IMR-90 (cell line): ENCODE measurements at places on chromosomes 6 and 20.

- peak; percentile 8 for DNase-seq
Observed at GRCh38 chr6:9647071-9647445, 767.8 kb downstream of the TFAP2A start.

DNA sequence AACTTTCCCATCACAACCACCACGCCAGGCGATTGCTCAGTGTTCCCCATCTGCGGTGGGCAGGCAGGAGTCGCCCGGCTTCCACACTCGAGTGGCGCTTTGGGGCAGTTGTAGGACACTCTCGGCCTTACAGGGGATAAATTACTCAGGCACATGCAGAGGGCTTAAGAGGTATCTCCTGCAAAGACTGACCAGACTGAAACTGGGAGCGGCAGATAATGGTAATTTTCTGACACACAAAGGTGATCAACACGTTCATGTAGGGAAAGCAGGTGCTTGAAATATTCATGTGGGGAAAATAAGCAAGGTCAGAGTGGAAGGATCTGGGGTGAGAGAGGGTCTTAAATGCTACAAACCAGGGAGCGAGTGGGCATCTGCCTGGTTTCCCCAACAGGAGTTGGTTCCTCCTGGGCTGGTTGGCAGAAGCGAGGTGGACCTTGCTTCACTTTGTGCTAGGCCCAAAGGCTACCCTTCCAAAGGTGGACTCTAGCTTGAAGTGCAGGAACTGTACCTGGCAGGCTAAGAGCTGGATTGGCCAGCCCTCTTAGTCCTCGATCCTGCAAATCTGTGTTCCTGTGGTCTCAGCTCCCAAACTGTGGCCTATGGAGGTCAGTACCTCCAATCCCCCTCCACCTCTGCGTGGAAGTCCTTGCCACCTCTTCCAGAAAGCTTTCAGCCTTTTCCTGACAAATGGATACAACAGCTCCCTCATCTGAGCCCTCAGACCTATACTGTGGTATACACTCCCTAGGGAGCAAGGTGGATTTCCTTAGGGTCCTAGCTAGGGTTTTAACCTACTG is 16.7 kb downstream of the PLAGL2 start:
- no peak for DNase-seq

GRCh38 chr20:32387252-32387651 is 29.1 kb downstream of the ASXL1 start:
- DNase-seq: peak; percentile 40

DNA sequence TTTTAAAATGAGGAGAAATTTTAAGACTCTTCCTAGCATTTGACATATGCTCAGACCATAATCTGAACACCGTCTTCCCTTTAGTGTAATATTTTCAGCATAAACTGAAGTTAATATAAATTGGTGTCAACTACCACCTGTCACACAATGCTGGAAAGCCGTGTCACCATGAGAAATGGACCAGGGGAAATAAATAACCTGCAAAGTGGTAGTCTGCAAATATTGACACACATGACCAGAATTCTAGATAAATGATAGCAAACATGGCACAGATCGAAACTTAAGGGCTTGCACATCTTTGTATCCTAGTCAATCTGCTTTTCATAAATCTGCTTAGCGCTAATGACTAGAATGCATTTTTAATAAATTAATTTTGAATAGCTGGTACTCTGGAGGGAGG is 191.9 kb downstream of the CD83 start:
- DNase-seq: no peak

DNA sequence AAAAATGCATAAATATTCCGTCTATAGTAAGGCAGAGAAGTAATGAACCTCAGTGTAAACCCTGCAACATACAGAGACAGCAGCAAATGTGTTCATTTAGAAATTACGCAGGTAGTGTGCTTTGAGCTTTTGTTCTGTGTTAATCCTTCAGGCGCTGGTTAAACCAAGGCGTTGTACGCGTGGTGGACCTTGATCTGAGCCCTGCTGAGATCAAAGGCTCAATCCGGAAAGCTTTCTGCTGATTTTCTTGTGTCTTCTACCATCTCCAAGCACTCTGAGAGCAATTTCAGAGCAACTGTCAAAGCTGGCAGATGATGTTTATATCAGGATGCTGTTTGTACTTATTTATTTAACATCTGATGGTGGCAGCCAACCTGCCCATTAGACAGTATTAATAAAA is 382.8 kb downstream of the CDH26 start:
- no peak for DNase-seq
